ENCODE measurements at places on chromosomes 16 and 17.

DNA sequence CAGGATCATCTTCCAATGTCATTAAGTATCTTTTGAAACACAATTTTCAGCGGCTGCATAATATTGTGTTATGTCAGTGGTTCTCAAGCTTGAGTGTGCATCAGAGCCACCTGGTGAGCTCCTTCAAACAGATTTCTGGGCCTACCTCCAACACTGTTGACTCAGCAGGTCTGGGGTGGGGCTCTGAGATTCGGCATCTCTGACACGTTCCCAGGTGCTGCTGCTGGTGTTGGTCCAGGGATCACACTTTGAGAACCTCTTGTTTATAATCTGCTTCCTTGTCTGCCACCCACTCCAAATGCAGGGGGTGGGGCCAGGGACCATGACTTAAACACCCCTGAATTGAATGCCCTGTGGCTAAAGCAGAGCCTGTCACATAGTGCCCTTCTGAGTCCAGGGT, 73.8 kb upstream of the HNF1B start:
- no peak for DNase-seq

DNA sequence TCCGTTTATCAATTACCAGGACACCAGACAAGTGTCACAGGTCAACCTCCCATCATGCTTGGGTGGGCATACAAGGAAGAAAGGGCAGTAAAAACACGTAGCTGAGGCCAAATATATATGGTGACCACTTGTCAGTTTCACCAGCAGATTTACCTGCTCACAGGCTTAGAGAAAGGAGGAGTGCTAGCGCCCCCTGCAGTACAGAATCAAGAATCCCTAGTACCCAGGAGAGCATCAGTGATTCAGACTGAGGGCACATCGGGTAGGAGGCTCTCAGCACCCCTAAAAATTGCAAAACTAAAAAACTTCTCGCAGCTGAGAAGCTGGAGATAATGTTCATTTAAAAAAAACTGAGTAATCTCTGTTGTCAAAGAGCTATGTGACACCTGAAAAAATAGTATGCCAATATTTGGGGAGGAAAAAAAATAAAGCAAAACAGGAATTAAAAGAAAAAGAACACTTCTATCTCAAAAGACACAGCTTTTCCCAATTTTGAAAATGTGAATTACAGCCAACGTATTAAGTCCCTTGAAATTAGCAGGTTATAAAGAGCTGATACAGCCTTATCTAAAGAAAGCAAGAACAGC, 21.2 kb upstream of the MON1B start:
- DNase-seq, result no peak

DNA sequence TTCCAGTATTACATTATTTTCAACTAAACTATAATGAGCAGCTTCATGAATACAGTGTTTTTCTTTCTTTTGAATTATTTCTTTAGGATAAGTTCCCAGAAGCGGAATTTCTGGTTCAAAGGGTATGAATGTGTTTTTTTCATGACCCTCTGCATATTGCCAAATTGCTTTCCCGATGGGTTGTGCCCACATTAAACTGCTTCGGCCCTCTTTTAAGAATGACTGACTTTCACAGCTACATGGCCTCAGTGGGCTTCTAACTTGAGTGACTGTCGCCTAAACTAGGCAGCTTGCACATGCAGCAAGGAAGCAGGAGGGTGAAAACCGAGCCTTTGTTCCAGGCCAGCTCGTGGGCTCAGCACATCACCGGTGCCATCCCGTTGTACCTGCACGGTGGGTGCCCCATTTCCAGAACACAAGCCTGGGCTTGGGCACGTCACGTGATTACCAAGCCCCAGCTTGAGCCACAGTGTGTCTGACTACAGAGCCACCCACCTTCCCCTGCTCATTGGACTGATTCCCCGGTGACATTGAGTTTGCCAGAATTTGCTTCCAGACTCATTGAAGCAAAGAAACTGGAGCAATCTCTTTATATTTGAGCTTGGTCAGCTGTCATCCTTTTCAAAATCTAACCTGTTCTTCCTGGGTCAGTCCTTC, 112.8 kb downstream of the CLEC16A start:
- DNase-seq, result no peak

DNA sequence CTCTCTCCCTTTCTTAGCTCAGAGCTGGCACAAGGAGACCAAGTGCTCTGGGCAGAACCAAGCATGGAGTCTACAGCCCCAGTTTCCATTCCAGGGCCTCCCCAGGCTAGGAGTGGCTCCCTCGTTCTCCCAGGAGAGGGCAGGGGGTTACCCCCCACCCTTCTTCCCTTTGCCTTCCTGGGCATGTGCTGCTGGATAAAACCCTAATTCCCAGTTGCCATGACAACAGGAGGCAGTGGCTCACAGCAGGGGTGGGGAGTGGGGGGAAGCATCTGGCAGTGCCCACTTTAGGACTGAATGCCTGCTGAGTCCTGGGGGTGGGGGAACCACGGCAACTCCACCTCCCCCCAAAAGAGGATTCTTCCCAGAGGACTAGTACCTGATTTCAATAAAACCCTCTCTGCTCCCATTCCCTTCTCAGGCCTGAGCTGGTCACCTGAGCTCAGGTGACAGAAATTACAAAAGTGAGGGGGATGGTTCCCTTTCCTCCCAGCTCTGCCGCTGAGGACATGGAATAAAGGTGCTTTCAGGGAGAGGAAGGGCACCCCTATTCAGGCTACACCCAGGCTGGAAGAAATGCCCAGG, 1.8 kb downstream of the MPP2 start:
- DNase-seq, result no peak

DNA sequence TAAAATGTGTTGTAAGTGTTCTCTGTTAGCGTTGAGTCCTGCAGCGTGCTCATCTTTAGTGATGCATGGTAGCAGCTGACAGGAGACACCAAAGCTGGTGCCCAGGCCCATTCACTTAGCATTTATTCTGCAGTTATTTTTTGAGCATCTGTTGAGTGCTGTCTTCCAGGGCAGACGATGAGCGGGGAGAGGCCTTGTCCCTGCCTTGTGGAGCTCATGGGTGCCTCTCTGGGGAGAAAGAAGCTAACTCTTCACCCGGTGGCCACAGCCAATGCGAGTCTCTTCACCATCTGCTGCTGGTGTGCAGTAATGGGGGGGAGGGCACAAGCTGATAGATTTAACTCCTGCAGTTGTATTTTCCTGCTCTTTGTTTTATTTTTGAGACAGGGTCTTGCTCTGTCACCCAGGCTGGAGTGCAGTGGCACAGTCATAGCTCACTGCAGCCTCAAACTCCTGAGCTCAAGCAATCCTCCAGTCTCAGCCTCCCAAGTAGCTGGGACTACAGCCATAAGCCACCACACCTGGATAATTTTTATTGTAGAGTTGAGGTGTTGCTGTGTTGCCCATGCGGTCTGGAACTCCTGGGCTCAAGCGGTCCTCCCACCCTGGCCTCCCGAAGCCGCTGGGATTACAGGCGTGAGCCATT, 30.5 kb downstream of the GPT2 start:
- DNase-seq, result no peak

GRCh38 chr17:61389670-61390478, 9.8 kb upstream of the TBX2 start:
- no peak for DNase-seq

Data from CD8-positive, alpha-beta memory T cell (primary cell).